Epithelial cell of alveolus of lung (primary cell): ENCODE measurements at places on chromosomes 1 and 21. TPM values are rescaled to one million over a fixed set of nuclear protein-coding genes. Genes with fewer than 3 reads are reported as not detected.

The MOV10 gene
- 32.5 and 39.0 TPM in 2 replicates for total RNA-seq

The IVL gene
- total RNA-seq: not detected in 2 replicates

The KRTAP12-2 gene
- not detected in 2 replicates for total RNA-seq

The ILF2 gene
- total RNA-seq: 147 and 258 TPM in 2 replicates

The SLC45A1 gene
- 4.3 and 7.2 TPM in 2 replicates for total RNA-seq

The HTR6 gene
- total RNA-seq: not detected in 2 replicates

The LCA5L gene
- 1.2 and 2.4 TPM in 2 replicates for total RNA-seq

The NID1 gene
- total RNA-seq: 109 and 336 TPM in 2 replicates

The CADM3 gene
- total RNA-seq: 2.2 and 3.2 TPM in 2 replicates

The GJA4 gene
- 0.39 and 2.6 TPM in 2 replicates for total RNA-seq

The PRAMEF14 gene
- total RNA-seq: not detected in 2 replicates

The S100A11 gene
- 164 and 641 TPM in 2 replicates for total RNA-seq

The TSPAN1 gene
- total RNA-seq: 1.6 and 2.0 TPM in 2 replicates

The REG4 gene
- total RNA-seq: not detected in 2 replicates

The AADACL4 gene
- total RNA-seq: not detected in 2 replicates

The PLA2G2D gene
- total RNA-seq: not detected in 2 replicates

The DHDDS gene
- total RNA-seq: 27.9 and 44.2 TPM in 2 replicates

The C4BPB gene
- total RNA-seq: not detected in 2 replicates

The FBXO2 gene
- total RNA-seq: 1.6 and 4.6 TPM in 2 replicates

The TNFRSF8 gene
- 0.52 TPM in 1 of 2 replicates, not detected in the other for total RNA-seq

The TGFB2 gene
- total RNA-seq: 5.0 and 27.2 TPM in 2 replicates

The S100A7 gene
- total RNA-seq: not detected in 2 replicates

The PPIAL4G gene
- total RNA-seq: not detected in 2 replicates

The DYNLT5 gene
- total RNA-seq: 0.78 TPM in 1 of 2 replicates, not detected in the other

The ATP6V1G3 gene
- not detected in 2 replicates for total RNA-seq
